NCI-H345 (cell line): ENCODE measurements at places on chromosomes 1 and 21.

- DNase-seq, result no peak
Measured at GRCh38 chr1:85379203-85380136, 85.5 kb downstream of the DDAH1 start.

DNA sequence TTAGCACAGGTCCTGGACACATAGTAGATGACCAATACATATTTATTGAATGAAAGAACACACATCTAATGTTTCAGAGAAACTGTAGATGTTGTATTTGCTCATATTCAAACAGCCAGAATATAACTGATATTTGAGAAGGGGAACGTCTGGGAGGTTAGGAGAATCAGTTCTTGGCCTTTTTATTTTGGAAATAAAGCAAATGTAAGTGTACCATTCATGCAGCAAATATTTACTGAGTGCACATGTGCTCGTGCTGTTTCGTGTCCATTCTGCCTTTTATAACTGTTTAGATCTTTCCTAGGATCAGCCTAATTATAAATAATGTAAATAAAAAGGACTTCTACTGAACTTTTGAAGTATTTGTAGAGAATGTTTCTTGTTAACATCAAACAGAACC lies 103.8 kb downstream of the GREM2 start:
- DNase-seq, result no peak

DNA sequence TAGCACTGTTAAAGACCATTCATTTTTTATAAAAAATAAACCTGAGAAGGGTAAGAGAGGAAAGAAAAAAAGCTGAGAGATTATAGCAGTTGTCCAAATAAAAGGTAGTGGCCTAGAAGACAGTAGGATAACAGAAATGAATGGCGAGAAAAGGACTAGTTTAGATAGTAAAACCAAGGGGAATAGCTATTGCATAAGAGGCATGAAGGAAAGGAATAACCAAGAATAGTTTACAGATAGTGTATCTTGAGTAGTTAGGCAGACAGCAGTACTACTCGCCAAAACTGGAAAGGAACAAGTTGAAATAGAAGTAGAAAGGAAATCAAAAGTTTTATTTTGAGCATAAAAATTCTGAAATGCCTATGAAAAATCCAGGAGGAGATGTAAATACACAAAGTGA lies 70.5 kb downstream of the EIF4G3 start:
- DNase-seq, result no peak

GRCh38 chr1:58815686-58816071 lies 31.8 kb upstream of the JUN start:
- no peak for DNase-seq

- DNase-seq, result no peak
Measured at GRCh38 chr1:164337885-164338284, 221.1 kb upstream of the PBX1 start.

DNA sequence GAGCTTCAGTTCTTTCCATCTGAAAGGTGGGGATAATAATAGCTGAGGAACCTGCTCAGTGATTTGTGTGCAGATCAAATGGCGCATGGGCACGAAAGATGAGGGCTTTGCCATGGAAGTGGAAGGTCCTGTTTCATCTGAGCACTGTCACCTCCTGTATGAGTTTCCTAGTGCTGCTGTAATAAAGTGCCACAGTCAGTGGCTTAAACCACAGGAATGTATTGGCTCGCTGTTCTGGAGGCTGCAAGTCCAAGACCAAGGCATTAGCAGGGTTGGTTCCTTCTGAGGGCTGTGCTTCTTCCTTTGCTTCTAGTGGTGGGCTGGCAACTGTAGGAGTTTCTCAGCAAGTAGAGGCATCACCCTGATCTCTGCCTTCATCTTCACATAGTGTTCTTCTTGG lies 51.1 kb upstream of the RBM15 start:
- no peak for DNase-seq

- no peak for DNase-seq
Measured at GRCh38 chr1:198906739-198907422, 268.0 kb downstream of the PTPRC start.

- peak; percentile 12 for DNase-seq
Measured at GRCh38 chr1:234722270-234722704, 112.3 kb upstream of the IRF2BP2 start.

GRCh38 chr1:46489169-46489637 lies 433 bp upstream of the DMBX1 start:
- peak; percentile 52 for DNase-seq

DNA sequence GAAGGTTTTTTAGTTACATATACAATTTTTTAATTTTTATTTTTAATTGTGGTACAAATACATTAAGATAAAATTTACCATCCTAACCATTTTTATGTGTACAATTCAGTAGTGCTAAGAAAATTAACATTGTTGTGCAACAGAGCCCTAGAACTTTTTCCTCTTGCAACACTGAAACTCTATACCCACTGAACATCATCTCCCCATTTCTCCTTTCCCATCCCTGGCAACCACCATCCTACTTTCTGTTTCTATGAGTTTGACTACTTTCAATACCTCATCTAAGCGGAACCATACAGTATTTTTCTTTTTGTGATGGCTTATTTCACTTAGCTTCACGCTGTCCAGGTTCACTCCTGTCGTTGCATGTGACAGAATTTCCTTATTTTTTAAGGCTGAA lies 54.1 kb downstream of the PALMD start:
- no peak for DNase-seq

GRCh38 chr1:7667625-7668218 lies 103.4 kb upstream of the VAMP3 start:
- DNase-seq, result peak; percentile 87

- DNase-seq, result no peak
Measured at GRCh38 chr1:46420533-46420915, 26.4 kb downstream of the FAAH start.

GRCh38 chr21:45357436-45358260 lies 47.3 kb upstream of the COL18A1 start:
- no peak for DNase-seq

DNA sequence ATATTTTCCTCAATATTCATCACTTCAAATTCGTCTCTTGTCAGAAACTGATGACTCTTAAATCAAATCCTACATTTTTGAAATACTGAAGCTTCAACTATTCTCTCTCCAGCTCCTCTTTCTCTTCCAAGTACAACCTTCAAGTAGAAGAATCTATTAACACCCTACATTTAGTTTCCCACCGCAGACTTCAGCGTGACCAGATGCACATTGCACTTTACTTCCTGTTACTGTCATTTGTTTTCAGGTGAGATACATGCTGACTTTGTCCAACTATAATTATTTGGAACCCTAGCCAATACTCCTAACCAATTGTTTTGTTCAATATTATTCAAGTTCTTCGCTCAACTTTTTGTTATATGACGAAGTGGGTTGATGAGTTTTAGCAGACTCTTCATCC lies 116.0 kb downstream of the MRPL39 start:
- no peak for DNase-seq

- DNase-seq, result no peak
Measured at GRCh38 chr1:246317332-246318035, 189.6 kb downstream of the SMYD3 start.

GRCh38 chr1:44019466-44019948 lies 11.8 kb downstream of the SLC6A9 start:
- DNase-seq, result no peak

GRCh38 chr1:234197839-234198238 lies 175.4 kb upstream of the COA6 start:
- no peak for DNase-seq

GRCh38 chr1:30095051-30095450 lies 628.3 kb downstream of the MATN1 start:
- DNase-seq, result no peak

- peak; percentile 58 for DNase-seq
Measured at GRCh38 chr1:113758631-113759332, 504 bp downstream of the PHTF1 start.

DNA sequence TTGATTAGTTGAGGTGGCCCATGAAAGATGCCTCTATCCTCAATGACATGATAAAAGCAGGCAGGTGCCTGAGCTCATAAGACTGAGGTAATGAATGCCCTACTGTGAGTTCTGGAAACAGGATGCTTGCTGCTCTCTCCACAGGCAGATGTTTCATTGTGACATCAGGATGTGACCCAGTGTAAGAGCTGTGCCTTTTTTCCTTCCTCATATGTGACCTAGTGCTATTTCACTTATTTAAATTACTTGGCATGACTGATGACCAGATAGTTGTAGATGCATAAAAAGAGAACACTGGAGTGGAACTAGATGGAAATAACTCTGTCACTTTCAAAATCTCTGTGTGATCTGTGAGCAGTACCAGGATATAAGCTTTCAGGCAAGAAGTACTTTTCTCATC lies 31.9 kb downstream of the KIF14 start:
- DNase-seq, result no peak

DNA sequence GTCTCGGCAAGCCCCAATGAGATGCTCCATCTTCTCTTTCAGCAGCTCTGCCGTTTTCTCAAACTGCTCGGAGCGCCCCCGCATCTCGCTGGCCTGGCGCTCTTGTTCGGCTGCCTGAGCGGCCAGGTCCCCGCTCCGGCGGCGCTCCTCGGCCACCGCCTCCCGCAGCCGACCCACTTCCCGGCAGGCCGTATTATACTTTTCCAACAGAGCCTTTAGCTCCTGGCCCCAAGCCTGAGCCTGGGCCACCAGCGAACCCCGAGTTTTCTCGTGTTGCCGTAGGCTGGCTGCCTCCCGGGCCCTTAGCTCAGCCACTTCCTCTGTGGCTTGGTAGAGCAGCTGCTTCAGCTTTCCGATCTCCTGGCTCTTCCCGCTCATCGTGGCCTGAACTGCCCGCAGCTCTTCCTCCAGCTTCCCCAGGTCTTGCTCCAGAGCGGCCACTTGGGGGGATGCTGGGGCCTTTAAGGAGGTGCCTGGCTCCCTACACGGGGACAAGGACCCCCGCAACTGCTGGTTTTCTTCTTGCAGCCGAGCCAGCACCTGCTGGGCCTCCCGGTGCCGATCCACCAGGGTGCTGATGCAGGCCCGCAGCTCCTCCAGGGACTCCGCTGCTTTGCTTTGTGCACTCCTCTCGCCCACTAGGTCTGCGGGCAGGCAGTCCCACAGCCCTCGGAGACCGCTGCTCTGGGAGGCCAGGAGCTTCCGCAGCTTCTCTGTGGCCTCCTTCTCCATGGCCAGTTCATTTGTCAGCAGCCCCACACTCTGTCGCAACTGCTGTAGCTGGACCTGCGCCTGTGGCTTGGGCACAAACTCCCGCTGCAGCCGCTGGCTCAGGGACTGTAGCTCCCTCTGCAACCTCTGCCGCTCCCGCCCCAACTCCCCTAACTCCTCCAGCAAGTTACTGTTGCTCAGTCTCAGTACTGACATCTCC lies 13.4 kb upstream of the PIAS3 start:
- no peak for DNase-seq

DNA sequence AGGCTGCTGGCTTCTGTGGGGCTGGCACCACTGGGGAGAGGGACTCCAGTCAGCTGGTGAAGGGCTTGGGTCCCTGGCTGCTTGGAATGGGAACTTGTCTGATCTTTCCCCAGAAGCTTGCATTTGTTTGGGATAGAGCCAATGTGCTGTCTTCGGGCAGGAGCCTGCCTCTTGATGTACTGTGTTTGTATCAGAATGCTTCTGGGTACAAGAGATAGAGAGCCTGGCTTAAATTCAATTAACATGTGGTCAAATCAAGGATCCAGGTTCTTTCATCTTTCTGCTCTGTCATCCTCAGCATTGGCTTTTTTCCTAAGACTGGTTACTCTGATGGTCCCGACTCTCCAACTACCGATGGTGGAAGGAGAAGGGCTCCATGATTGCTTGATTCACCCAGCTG lies 16.0 kb upstream of the PROK1 start:
- no peak for DNase-seq

- DNase-seq, result no peak
Measured at GRCh38 chr1:33408093-33408436, 22.8 kb downstream of the PHC2 start.

GRCh38 chr1:72412286-72412685 lies 129.9 kb upstream of the NEGR1 start:
- no peak for DNase-seq

- no peak for DNase-seq
Measured at GRCh38 chr1:201060586-201060985, 37.1 kb upstream of the KIF21B start.

- no peak for DNase-seq
Measured at GRCh38 chr1:9486466-9487140, 52.7 kb upstream of the SLC25A33 start.

DNA sequence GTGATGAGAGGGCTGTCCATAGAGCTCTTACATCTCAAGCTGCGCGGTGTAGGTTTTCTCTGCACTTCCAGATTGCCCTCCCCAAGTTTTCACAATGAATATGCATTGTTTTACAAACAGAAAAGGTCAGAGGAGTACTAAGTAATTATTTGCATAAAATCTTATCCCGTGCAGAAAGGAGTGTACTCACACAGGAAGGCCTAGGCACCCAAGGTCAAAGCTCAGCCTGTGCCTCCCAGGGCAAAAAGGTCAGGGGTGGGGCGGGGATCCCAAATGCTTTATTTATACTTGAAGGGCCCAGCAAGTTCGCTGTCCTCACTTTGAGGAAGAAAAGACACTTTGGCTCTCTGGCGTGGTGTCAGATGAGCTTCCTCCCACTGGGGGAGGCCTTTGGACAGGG lies 10.3 kb upstream of the KCNE1 start:
- no peak for DNase-seq

- no peak for DNase-seq
Measured at GRCh38 chr1:199698222-199698621, 329.3 kb upstream of the NR5A2 start.

DNA sequence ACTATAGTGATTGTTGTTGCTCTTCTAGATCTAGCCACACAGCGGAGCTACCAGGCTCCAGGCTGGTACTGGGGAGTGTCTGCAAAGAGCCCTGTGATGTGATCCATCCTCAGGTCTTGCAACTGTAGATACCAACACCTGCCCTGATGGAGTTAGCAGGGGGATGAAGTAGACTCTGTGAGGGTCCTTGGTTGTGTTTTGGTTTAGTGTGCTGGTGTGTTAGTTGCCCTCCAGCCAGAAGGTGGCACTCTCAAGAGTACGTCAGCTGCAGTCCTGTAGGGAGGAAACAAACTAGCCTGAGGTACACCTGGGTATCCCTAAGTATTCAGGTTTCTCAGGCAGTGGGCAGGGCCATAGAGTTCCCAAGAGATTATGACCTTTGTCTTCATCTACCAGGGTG lies 81.2 kb upstream of the TMPRSS2 start:
- no peak for DNase-seq

- no peak for DNase-seq
Measured at GRCh38 chr1:184698016-184698415, 56.6 kb downstream of the EDEM3 start.

- no peak for DNase-seq
Measured at GRCh38 chr1:87134061-87134460, 194.6 kb upstream of the LMO4 start.

- DNase-seq, result no peak
Measured at GRCh38 chr1:94101613-94102525, 19.1 kb downstream of the ABCA4 start.

DNA sequence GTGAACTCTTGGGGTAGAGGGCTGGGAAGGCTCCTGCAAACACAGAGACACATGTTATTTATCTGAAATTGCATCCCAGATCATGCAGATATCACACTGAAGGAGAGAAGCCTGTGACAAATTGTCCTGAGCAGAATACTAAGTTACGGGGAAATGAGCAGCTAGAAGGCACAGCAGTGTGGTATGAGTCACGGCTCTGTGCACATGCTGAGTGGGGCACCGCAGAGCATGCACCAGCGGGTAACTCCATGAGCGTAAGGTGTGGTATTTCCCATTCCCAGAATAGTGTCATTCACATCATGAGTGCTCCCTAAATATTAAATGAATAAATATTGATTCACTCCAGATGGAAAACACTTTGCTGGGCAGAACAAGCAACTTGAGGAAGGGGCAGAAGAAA lies 21.3 kb upstream of the FCRL2 start:
- DNase-seq, result no peak

- no peak for DNase-seq
Measured at GRCh38 chr1:211641942-211642341, 33.5 kb downstream of the NEK2 start.

GRCh38 chr1:161198897-161199431 lies at the start of gene ADAMTS4:
TSS of gene ADAMTS4 (minus strand) at chr1:161199054. CDS start at chr1:161198627, 427 bp downstream.
- DNase-seq, result no peak
